Foreskin keratinocyte (primary cell): ENCODE measurements at places on chromosomes 7 and 10.

GRCh38 chr7:36045326-36045725, 107.7 kb upstream of the EEPD1 start:
- no peak for DNase-seq

GRCh38 chr7:74083928-74084721, 521 bp downstream of the LIMK1 start:
- DNase-seq: no peak

DNA sequence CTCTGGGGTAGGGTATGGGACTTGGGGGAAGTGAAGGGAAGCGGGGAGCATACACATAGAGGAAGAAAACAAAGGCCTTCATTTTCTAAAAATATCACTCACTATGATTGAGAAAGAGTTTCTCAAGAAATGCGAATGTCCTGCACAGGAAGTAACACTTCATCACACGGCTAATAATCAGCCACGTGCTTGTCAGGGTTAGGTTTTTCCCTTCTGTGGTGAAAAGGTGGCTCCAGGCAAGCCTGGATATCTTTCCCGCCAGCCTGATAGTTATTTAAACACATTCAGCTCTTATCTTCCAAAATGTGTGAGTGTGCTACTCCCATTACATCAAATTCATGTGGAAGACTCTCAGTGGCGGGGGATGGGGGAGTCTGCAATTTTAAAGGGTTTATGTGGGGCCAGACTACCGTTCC, 166.4 kb upstream of the ADO start:
- peak; percentile 32 for DNase-seq

DNA sequence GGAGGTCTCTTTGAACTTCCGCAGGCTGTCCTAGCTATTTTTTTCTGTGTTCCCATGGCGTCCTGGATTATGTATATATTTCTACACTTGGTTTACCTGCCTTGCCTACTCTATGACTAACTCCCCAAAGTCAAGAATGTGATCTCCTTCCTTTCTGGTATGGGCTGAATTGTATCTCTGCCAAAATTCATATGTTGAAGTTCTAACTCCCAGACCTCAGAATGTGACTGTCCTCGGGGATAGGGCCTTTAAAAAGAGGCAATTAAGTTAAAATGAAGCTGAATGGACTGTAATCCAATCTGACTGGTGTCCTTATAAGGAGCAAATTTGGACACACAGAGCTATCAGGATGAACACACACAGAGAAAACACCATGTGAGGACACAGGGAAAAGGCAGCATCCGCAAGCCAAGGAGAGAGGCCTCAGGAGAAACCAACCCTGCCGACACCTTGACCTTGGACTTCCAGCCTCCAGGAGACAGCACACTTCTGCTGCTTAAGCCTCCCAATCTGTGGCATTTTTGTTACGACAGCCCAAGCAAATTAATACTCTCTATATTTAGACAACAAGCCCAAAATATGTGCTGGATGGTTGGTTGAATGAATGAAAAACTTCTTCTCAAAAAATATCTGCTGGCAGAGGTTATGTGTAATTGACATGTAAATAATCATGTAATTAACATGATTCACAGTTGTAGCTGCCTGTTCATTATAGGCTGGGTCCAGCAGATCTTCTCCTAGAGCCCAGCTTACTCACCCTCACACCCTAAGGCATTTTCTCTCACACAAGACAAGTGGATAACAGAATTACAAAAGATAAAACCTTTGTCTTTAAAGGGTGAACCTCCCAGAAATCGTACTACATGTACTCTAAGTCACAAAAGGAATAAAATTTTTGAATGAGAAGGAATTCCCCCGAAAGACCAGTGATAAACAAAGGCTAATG, 123.7 kb downstream of the CUBN start:
- DNase-seq: peak; percentile 73

GRCh38 chr7:109178342-109178741, 608.7 kb downstream of the DNAJB9 start:
- DNase-seq: no peak

DNA sequence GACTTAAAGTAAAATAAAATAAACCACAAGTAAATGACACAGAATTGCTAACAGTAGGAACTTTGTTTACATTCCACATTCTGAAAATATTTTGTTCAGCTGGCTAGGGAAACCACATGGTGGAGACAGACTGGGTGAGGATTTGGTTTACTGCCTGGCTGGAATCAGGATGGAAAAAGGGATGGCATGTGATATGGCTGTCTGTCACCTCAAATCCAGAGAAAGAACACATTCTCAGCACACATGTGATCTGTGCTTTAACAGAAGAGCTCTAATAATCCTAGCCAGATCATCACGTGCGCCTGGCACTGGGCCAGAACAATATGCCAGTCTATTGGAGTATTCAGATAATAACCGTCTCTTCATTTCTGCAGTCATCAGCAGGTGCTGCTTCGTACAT, 90.9 kb upstream of the PIP4K2A start:
- no peak for DNase-seq

DNA sequence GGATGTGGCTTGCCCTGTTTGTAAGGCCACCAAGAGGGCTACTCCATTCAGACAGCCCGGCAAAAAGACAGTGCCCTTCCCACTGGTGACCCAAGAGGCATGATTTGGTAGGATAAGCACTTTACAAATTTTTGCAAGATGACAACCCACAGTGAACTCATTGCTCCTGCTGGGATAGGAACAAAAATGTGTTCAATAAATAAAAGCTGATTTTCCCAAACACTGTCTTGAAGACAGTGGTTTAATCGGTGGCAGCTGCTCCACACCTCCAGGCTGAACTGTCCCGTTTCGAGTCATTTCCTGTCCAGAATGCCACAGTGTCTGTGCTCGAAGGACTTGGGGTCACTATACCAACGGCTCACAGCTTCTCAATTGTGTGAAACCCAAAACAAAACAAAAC, 45.1 kb upstream of the NPTX2 start:
- DNase-seq: no peak

DNA sequence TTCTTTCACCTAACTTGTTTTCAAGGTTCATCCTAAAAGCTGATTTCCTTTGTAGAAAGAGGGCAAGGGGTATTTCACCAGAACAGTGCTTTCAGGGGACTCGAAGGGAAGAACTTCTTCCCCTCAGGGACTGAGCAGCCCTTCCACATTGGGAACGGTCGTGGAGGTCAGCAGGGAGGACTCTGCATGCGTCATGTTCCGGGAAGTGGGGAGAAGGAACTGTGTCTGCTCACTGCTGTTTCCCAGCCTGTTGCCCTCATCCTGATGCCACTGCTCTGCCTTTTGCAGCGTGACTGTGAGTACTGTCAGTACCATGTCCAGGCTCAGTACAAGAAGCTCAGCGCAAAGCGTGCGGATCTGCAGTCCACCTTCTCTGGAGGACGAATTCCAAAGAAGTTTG, 27.2 kb downstream of the MCM10 start:
- no peak for DNase-seq

GRCh38 chr7:36895192-36895591, 170.9 kb upstream of the AOAH start:
- peak; percentile 35 for DNase-seq

DNA sequence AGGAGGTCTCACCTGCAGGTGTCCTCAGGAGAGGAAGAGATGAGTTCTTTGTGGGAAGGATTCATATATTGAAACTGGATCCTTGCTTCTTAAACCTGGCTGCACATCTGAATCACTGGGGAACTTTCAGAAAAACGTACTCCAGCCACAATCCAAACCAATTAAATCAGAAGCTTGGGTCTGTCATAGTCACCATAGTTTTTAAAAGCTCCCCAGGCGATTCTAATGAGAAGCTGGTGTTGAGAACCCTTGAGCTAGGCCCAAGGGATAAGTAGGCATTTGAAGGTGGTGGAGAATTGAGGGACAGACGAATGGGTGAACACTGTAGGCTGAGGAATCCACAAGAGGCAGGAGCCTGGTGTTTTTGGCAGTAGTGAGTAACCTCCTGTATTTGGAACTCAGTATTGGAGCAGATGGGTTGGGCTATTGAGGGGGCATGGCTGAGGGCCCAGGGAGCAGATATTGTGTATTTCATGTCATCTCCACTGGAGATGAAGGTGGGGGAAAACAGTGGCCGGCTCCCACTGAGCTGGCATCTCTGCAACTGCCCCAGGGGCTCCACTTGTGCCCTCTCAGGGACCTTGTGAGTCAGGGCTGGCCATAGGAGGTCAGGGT, 14.5 kb downstream of the ADCYAP1R1 start:
- no peak for DNase-seq

DNA sequence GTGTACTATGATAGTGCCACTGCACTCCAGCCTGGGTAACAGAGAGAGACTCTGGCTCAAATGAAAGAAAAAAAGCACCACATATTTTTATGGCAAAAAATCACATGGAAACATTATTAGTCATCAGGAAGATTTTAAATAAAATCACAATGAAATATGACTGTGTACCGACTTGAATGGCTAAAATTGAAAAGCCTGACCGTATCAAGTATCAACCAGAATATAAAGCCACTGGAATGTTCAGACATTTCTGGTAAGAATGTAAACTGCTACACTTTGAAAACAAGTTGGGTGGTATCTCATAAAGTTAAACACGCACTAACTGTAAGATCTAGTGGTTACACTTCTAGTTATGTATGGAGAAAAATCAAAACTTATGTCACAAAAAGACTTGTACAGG, 306.7 kb upstream of the MBL2 start:
- DNase-seq: peak; percentile 35

- no peak for DNase-seq
Observed at GRCh38 chr7:90067171-90067570, 87.1 kb upstream of the STEAP1 start.

- DNase-seq: no peak
Observed at GRCh38 chr7:111622084-111622483, 59.8 kb upstream of the IMMP2L start.

DNA sequence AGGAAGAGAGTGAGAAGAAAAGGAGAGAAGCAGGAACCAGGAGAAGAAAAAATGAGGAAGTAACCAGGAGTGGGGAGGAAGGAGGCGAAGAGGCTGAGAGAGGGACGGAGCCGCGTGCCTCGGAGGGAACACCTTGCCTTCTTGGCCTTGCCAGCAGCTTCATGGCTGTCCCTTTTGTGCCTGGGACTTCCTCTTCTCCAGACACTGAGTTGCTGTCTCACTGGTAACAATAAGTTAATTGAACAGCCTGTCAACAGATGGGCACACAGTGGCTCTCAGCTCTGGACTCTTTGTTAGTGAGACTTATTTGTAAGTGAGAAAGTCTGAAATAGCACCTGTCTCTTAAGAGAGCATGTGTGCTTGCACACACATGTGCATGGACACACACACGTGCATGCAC, 83.2 kb downstream of the GATA3 start:
- DNase-seq: no peak

- peak; percentile 15 for DNase-seq
Observed at GRCh38 chr7:134016223-134016941, 110.8 kb upstream of the LRGUK start.

DNA sequence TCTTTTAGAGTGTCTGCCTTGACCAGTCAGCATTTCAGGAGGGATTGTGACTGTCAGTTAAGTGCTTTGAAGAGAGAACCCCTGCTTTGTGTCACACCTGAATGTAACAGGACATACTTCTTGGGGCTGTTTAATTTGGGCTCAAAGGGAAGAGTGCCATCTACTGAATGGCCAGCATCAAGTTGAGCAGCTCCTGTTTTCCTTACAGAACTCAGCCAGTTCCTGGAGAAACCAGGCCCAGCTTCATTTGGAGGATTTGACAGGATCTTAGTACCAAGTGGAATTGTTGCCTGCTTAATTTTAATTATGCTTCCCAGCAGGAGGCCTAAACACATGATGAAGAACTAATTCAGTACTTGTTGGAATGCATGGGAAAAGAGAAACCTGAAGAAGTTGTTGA, 8.3 kb downstream of the ADD3 start:
- no peak for DNase-seq

- no peak for DNase-seq
Observed at GRCh38 chr7:19437446-19437845, 271.4 kb downstream of the POLR1F start.

DNA sequence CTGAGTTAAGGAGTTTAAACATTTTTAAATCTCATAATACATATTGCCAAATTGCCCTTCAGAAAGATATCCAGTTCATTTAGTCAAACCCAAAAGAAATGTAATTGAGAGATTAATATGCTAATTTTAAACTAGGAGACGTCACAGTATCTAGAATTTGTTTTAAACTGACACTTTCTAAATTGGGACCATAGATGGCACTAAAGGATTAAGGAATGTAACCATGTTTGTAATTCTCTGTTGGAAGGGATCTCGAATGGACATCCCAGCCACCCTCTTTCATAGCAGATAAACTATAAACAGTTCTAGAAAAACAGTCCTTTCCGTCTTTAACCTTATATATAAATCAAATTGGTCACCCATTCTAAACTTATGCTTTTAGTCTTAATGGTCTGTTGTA, 30.0 kb upstream of the SAMD9L start:
- no peak for DNase-seq
